GM12865 (cell line): ENCODE measurements at places on chromosomes 6 and 20.
A peak's percentile ranks its signal among the peaks of the same experiment; 100 is the strongest.

GRCh38 chr20:362271-363254 lies 15.7 kb downstream of the NRSN2 start:
- DNase-seq, result peak; percentile 68

- no peak for DNase-seq
These were observed 41.7 kb downstream of the ARFGEF2 start for GRCh38 chr20:48962976-48963771.

GRCh38 chr20:11976966-11977365 lies 59.3 kb downstream of the BTBD3 start:
- DNase-seq, result no peak

GRCh38 chr20:57476641-57477461 lies 48.1 kb downstream of the CTCFL start:
- no peak for DNase-seq

GRCh38 chr6:152184573-152184916 lies 377.1 kb downstream of the ESR1 start:
- DNase-seq, result no peak

DNA sequence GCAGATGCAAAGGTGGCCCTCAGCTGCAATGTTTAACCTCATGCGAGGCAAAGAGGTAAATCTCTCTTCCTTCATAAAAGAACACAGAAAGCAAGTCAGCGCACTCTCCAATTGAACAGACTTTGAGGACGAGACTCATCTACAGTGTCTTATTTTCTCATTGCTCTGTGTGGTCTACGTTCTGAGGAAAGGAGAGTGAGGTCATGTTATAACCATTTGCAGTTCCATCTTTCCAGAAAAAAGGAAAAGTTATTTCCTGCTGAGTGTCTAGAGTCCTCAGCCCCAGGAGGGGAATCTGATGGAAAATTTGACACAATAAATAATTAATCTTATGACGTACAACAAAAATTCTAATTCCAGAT lies 35.6 kb upstream of the THBS2 start:
- no peak for DNase-seq

DNA sequence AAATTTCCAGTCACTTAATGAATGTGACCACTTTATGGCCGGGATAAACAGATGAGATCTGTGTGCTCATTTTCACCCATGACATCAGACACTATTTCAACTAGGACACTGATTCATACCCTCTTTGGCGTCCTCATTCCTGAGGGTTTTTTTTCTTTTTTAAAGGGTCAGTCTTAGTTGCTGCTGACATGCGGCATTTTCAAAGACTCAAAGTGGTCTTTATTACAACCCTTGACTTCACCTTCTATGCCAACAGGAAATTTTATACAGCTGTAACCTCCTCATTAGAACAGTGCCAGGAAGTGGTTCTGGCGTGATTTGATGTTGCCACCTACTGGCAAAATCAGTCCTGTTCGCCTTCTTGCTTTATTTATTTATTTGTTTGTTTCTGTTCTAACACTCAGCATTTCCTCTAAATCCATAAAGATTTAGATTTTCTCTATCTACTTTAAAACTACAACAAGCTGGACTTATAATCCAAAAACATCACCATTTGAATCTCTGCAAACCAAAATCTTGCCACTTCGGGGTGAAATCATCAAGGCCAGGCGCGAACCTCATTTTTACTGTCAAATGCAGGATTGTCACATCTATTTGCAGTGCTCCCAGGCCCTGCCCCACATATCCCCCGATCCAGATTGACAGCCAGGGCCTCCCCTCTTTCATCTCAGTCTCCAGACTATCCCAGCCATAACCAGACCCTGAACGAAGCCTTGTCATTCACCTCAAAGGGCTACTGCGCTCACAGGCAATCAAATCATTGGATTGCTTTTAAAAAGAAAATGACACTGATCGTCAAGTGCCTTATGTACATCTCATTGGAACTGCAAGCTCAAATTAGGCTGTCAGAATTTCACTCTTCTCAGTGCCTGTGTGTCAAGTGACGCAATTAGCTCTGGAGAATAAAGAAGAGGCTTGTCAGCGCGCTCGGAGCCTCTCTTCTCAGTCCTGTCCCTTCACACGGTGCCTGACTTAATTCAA lies 77.5 kb downstream of the C6orf118 start:
- peak; percentile 27 for DNase-seq
